Amniotic epithelial cell (primary cell): ENCODE measurements at places on chromosomes 5 and 9.

DNA sequence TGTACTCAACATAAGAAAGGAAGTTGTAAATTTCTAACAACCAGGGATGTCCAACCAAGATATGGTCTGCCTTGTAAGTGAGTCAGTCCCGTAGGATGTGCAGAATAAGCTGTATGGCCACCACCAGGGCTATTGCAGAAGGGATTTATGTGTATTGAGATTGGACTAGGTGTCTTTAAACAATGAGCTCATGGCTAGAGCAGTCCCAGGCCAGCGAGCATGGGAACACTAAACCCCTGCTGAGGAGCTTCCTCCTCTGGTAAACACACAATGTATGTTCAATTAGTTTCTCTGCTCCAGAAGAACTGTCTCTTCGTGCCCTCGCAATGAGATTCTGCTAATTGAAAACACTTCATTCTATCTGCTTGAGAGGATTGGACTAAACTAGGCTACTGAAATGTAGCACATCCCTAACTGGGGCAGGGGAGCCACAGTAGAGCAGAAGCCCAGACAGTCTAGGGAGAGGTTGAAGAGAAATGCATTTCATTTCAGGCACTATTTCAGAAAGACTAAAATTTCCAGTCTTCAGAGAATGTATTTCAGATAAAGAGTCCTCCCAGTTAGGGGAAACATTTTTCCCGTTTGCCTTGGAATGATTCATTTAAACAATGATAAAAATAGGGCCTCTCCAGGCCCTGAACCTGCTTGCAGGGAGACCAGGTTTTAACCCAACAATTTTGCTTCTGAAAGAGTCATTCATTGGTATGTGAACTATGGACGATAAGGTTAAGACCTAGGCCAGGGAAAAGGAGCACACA, 154.7 kb downstream of the FAM114A2 start:
- DNase-seq, result peak; percentile 96

DNA sequence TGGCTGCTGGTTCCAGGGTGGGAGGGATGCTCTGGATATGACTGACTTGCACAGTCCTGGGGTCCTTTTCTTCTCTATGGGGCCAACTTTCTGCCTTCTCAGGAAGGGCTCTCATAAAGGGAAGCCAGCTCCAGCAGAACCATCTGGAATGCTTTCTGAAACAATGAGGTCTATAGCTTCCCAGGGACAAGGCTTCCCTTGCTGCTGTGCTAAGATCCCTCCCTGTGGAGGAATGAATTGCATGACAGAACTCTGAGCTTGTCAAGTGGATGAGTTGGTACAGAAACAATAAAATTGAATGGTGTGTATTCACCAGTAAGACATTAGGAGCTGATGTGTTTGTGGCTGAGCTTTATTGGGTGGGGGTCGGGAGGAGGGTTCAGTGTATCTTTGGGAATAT, 19.8 kb downstream of the CKMT2 start:
- no peak for DNase-seq

DNA sequence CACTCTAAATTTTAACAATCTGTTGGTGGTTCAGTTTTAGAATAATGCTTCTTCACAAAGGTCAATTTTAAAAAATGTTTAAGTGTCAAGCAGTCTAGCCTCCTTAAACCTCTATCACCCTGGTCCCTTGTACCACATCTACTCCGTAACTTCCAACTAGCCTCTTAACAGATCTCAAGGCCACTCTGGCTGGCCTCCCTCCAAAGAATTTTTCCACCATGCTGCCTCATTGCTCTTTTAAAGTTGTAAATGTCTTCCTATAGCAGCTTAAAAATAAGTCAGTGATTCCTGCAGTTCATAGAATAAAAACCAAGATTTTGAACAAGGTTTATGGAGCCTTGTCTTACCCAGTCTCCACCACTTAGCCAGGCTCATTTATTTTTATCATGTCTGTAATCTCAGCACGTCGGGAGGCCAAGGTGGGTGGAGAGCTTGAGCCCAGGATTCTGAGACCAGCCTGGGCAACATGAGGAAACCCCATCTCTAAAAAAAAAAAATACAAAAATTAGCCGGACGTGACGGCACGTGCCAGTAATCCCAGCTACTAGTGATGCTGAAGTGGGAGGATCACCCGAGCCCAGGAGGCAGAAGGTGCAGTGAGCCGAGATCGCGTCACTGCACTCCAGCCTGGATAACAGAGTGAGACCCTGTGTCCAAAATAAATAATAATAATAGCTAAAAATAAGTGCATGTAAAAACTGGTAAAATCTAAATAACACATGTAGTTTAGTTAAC, 924.9 kb upstream of the DMAC1 start:
- no peak for DNase-seq

- DNase-seq, result no peak
These were observed 26.0 kb upstream of the LIFR start for GRCh38 chr5:38582293-38582974.

DNA sequence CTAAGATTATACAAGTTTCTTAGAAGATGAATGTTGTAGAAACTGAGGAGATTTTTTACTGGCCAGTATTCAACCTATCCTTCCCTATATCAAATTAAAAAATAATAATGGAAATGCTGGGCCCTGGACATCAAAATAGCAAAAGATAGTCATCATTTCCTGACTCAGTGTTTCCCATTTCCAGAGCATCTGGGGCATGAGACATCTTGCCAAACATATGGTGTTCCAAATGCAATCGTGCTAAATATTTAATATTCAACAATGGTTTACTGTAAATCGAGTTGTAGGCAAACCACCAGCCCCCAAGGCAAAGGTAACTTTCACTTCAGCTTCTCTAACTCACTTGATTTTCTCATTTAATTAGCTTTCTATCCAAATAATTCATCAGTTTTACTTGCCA, 152.9 kb downstream of the FRMD3 start:
- DNase-seq, result no peak

DNA sequence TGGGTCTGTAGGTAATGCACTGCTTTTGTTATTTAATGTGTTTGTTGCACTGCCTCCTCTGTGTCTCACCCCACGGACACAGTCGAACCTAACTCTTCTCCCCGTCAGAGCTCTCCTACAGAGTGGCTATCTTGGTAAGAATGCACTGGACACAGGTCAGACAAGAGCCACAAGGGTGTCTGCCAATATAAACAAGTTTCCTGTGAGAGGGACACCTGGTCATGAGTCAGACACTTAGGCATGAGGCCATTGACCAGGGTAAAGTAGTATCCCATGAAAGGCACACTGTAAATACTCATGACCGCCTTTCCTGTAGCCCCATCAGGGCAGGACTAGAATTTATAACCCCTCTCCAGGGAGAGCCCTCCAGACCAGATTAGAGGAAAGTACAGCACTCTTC, 115.5 kb downstream of the SLC12A2 start:
- DNase-seq, result peak; percentile 38

- DNase-seq, result no peak
These were observed 157.3 kb downstream of the RXRA start for GRCh38 chr9:134483361-134484184.

- peak; percentile 73 for DNase-seq
These were observed 6.3 kb downstream of the TYRP1 start for GRCh38 chr9:12699529-12699928.
